ENCODE measurements at places on chromosomes 7 and 10.

DNA sequence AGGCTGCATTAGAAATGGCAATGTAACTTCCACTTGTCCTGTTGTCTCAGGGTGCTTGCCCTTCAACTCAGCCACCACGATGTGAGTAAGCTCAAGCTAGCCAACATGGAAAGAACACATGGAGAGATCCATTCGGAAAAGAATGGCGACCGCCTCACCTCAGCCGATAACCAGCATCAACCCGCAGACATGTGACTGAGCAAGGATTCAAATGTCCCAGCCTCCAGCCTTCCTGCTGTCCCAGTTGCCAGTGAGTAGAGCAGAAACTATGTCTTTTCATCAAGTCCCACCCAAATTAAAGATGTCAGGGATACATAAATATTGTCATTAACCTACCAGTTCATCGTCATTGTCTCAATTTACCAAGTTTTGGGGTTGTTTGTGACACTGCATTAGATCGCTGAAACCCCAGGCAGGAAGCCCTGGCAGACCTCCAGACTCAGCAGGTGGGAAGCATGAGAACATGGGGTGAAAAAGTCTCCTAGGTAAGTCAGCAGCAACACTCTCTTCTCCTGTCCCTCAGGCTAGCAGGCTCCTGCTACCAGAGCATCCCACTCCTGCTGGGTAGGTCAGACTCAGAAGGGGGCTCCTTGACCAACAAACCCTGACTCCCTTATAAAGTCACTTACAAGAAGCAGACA is 67.0 kb downstream of the OSBPL3 start:
- no peak for DNase-seq

GRCh38 chr10:129057856-129058663 is 409.0 kb upstream of the MGMT start:
- no peak for DNase-seq

DNA sequence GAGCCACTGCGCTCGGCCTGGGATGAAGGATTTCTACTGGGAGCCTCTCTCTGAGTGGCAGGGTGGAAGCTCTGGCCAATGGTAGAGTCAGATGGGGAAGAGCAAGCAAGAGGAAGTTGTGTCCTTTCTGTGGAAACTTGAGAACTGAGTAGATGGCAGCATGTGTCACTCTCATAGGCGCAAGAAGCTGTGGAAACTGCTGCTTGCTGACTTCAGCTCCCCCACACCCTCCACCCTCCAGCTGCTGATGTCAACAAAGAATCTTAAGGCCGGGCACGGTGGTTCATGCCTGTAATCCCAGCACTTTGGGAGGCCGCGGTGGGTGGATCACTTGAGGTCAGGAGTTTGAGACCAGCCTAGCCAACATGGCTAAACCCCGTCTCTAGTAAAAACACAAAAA is 39.8 kb upstream of the SRGN start:
- DNase-seq: peak; percentile 81

- DNase-seq: no peak
Observed at GRCh38 chr10:92274071-92274470, 16.8 kb downstream of the CPEB3 start.

DNA sequence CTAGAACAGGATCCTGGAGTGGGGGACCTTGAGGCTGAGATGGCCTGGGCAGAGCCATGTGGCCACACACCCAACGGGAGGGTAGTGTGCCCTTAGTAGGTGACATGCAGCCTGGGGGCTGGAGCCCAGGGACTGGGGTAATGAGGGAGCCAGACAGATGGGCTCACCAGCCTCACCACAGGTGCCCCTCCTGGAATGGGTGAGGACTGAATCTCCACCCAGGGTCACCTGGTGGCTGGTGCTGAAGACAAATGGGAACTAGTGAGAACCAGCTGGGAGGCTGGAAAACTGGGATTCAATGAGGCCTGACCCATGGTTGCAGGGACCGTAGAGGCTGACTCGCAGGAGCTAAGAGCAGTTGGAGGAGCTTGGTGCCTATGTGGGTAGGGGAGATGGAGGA is 6.1 kb downstream of the ZP3 start:
- DNase-seq: no peak

- DNase-seq: no peak
Observed at GRCh38 chr10:8042721-8043568, 11.5 kb upstream of the GATA3 start.

GRCh38 chr7:3455806-3456595 is 154.9 kb downstream of the SDK1 start:
- DNase-seq: no peak

DNA sequence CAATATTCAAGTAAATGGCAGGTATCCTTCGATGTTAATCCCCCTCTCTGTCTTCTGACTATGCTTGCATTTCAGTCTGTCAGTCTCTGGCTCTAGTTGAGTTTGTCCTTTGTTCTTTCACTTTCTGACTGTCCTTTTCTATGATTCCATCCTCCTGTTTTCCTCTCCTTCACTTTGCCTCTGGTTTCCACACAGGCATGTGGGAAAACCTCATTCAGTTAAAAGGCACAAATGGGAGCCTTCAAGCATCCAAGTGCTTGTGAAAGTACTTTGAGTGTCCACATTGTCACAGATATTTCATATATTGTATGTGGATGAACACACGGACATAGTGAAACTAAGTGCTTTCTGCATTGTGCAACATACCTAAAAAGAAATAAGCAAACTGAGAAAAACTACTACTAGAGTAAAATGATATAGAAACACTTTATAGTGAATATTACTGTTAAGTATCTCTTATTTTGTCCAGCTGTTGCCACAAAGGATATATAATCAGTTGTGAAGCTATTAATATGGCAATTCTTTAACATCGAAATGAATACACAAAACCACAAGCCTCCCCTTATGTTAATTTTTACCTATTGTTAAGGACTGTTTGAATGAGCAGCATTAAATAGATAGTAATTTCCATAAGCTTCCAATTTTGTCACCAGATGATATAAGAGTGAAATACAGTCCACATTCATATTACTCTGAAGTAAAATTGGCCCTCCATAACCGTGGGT is 71.7 kb downstream of the NRBF2 start:
- peak; percentile 69 for DNase-seq

DNA sequence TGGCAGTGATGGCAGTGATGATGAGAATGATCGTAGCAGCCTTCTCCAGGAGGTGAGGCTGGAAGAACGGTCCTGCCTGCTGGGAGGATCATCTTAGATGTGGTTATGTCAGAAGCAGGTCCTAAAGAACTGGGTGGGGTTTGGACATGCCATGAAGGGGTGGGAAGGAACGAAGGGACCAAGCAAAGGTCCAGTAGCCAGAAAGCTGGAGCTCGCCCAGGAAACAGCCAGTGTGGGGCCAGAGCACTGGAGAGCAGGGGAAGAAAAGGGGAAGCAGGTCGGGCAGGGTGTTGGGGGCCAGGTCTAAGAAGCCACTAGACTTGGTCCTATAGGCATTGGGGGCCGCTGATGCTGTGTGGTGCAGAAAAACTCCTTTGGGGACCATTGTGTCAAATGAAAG is 127.4 kb downstream of the RGS10 start:
- DNase-seq: no peak

- no peak for DNase-seq
Observed at GRCh38 chr10:71780719-71781118, 7.4 kb upstream of the VSIR start.

DNA sequence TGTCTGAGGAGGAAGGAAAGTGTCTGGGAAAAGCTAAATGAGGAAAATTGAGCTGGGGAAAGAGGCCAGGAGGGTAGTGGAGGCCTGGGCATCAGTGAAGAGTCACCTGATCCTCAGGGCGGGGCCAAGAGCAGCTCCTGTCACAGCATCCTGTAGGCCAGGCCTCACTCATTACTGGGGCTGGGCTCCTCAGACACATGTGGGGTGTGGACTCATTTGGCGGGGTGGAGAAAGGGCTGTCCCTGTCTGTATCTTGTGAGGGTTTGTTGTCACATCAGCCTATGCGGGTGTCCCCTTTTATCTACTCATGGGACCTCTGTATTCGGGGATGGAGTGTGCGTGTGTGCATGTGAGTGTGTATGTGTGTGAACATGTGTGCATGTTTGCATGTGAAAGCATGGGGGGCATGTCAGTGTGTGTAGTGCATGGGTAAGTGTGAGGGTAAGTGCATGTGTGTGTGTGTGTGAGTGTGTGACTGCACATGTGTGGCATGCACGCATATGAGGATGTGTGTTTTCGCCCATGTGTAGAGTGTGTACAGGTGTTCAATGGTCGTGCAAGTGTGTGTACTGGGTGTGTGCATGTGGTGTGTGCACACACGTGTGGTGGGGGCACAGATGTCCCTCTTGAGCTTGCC is 67.8 kb downstream of the RAMP3 start:
- DNase-seq: no peak

DNA sequence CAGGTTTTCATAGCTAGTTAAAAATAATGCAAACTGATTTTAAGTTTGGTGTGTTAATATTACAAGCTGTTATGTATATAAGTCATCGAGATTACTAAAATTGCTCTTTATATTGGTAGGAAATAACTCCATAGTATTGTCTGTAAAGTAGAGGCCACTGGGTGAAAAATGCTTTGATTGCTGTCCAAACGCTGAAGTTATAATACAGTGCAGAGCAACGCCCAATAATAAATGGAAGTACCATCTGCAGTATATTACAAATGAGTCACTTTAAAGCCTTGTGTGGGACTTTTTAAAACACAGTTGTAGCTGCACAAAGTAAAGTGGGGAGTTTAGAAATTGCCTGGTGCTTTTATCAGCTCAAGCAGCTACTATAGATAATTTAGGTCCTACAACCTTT is 196.1 kb downstream of the NXPH1 start:
- no peak for DNase-seq

DNA sequence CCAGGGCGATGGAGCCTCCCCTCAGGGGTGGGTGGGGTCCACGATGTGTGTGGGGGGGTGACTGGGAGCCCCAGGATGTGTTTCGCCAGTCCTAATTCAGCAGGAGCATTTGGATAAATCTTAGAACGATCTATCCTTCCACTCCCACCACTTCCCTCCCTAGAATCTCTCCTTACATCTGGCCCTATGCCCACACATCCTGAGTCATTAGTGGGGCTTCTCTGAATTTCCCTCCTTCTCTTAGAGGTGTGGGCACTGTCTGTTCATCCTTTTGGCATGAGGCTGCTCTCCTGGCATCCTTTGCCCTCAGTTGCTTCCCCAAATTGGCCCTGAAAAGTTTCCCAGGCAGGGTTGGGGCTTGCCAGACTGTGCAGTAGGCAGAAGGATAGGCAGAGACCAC is 1.6 kb downstream of the GHRHR start:
- no peak for DNase-seq

GRCh38 chr7:102421706-102422240 is 11.6 kb upstream of the ORAI2 start:
- no peak for DNase-seq

- DNase-seq: no peak
Observed at GRCh38 chr7:132544025-132544424, 32.2 kb downstream of the PLXNA4 start.

DNA sequence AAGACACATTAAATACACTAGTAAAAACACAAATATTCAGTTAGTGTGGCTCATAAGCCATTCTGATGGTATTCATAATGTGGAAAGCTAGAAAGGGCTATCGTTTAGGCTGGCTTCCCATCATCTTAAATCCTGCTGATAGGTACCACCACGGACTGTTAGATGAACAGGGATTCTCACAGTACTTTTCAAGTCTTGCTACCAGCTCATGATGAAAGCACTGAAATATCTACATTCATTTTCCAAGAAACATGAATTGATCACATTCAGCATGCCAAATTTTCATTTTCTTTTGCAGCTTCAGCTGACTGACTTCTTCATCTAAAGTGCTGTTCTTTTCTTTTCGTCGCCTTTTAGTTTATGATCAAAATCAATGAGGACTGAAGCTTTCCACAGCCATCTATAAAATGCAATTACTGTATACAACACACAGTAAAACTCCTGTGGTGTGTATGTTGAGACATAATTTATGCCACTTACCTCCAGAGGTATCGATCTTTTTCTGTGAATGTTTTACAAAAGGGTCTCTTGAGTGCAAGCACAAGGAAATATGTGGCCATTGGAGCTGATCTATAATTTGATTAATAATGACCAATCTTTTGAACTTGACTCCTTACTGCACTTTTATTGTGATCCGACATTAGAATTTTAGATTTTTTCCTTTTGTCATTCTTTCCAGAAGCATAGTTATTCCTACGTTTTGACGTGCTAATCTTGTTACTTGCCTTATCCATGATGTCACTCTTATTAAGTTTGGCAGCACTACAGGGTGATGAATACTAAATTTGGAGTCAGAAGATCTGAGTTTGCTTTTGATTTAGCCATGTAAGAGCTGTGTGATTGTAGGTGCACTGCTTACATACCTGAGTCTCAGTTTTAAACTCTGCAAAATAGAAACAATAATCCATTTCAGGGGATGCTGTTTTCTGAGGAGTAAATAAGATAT is 58.4 kb downstream of the NXPH1 start:
- DNase-seq: no peak

DNA sequence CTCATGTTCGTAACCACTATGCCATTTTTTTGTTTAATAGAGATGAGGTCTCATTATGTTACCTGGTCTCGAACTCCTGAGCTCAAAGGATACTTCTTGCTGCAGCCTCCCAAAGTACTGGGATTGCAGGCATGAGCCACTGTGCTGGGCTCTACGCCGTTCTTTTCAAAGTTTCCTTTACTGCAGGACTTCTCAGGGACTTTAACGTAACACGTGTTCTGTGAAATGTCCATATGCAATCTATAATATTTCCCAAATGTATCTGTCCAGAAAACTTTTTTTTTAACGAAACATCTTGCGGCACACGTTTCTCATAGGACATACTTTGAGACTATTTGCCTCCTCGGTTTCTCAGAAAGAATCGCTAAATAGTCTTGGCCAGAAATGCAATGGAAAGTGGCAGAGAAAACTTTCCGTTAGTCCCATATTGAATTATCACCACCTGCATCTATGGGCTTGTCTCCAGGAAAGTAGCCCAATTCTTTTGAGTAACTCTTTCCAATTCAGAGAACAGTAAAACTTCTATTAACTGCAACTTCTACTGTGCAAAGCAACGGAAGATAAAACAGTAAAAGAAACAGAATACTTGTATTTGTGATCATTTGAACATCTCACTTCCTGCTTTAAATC is 96.3 kb downstream of the ELMO1 start:
- no peak for DNase-seq

- DNase-seq: no peak
Observed at GRCh38 chr10:122040786-122041185, 51.8 kb downstream of the TACC2 start.

Measured in pons (tissue), 1 donor.